ENCODE measurements at places on chromosomes 4 and X.

DNA sequence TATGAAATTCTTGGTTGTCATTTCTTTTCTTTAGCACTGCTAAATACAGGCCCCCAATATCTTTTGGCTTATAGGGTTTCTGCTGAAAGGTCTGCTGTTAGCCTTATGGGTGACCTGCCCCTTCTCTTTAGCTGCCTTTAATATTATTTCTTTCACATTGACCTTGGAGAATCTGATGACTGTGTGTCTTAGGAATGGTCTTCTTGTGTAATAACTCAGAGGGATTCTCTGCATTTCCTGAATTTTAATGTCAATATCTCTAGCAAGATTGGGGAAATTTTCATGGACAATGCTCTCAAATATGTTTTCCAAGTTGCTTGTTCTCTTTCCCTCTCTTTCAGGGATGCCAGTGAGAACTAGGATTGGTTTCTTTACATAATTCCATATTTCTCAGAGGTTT is 292.4 kb downstream of the SLC7A11 start:
- no peak for DNase-seq

DNA sequence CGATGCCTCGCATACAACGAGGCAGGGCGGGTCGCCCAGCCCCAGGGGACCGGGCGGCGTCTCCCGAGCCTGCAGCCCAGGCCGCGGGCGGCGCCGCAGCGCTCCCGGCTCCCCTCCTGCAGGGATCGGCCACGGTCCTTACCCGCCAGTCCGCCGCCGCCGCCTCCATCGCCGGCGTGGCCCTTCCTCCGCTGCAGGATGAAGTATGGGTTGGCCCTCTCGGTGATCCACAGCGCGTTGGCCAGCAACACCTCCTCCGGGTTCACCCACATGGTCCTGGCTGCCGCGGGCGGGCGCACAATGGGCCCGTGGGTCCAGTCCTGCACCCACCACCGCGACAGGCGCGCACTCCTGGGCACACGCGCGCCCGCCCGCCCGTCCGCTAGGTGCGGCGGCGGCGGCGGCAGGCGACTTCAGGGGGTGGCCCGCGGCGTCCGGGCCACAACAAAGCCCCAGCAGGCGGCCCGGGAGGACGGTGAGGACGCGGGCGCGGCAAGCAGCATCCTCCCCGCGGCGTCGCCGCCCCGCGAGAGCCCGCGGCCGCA is 339 bp downstream of the TBC1D9 start:
- no peak for DNase-seq

DNA sequence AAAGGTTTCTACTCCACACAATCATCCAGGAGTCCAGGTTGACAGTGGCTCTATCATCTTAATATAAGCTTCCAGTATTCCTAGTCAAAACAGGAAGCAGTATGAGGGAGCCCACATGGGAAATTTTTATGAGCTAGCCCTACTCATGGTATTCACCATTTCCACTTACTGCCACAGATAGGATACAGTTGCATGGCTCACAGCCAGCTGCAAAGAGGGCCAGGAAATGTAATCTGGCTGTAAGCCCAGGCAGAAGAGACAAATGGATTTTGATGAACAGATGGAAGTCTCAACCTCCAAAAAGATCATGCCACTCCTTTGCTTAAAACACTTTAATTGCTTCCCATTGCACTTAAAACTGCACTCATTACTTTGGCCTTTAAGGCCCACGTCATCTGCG is 150.6 kb downstream of the ADAMTS3 start:
- no peak for DNase-seq

DNA sequence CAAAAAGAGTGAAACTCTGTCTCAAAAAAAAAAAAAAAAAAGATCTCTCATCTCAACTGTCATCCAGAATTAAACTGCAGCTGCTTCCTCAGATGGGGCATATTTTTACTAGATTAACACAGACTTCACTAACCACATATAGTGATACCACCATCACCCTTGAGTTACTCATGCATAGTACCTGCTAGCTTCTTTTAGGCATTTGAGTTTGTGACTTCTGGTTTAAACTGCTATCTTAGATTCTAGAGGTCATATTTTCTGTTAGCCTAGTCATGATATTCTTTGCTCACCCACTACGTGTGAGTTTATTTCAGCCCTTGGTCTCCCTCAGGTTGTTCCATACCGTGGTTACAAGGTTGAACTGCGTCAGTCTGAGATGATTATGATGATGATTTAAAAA is 154.9 kb upstream of the BMP3 start:
- DNase-seq: no peak

- no peak for DNase-seq
Measured at GRCh38 chrX:25004485-25005032, 11.2 kb downstream of the ARX start.

DNA sequence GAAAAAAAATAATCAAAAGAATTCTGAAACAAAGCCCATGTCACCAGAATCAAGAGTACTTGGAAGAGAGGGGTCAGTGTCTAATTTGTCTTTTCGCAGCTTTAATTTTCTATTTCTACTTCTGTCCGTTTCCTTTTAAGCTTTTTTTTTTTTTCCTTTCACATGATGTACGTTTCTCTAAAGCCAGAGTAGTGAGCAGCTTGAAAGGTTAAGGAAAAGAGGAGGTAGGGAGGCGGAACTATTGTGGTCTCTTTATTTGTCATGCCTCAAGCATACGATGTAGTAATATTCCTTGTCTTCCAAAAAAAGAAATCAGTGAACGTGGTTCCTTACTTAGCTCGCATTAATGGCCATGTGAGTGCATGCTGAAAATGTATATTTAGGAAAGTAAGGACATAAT is 311.5 kb downstream of the TENM3 start:
- DNase-seq: no peak

DNA sequence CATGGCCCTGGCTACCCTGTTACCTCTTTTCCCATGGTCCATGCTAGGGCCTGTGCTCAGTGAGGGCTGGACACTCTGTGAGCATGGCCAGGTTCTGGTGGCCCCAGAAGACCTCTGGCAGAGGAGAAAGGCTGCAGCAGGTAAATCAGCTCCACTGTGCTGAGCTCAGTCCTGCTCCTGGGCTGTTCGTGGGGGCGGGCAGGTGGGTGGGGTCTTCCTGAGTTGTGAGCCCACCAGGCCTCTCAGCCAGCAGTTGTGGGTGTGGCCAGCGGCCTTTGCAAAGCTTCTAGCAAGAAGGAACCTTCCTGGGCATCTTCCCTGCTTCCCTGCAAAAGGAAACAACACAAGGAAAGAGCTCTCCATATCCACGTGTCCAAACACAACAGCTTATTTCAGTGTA is 85.3 kb upstream of the STX18 start:
- DNase-seq: no peak

Measured in stimulated activated CD8-positive, alpha-beta memory T cell treated with anti-CD3 and anti-CD28 coated beads, Interleukin-7, amount 100 ng/mL, for 1 hour (primary cell).